ENCODE measurements at places on chromosomes 6 and 20.

DNA sequence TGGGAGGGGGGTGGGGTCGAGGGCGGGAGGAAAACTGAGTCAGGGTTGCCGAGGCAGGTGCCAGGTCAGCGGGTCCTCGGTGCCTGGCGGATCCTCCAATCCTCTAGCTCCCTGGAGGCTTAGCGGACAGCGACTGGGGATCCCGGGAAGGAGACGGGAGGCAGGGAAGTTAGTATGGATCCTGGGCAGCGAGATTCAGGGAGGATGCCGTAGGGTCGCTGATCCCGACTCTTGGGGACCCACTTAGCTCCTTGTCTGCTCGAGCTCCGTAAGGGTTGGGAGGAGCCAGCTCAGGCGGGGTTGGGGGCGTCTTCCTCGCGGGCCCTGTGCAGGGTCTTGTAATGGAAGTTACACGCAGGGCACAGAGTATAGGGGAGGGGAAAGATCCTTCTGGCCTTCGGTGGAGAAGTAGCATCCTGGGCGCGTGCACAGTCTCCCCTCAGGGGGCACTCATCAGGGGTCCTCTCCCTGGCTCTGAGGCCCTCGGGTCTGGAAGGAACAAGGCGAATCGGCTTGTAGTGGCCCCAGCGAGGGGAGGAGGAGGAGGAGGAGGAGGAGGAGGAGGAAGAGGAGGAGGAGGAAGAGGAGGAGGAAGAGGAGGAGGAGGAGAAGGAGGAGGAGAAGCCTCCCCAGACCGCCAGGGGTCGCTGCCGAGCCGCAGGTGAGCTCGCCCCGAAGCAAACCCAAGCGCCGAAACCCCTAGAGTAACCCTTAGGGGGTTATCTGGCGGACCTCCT is 6.4 kb upstream of the SLC12A5 start:
- DNase-seq = peak; percentile 69

DNA sequence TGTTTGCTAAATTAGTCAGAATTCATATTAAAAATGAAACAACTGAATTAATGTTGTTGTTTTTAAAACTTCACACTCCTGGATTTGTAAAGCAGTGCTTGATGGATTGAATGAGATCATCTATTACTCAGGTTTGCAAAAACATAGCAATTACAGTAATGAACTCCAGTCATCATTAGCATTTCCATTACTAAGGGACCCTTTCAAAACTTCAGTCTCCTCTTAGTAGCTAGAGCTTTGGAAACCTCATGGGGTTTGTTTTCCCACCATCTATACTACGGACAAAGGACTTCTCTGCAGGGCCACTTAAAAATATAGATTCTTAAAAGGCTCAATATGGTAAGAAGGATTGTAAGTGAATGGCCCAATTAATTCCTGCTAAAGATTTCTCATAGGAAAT is 209.9 kb upstream of the PRND start:
- no peak for DNase-seq

- peak; percentile 27 for DNase-seq
Measured at GRCh38 chr20:39025883-39026282, 63.7 kb downstream of the DHX35 start.

- peak; percentile 36 for DNase-seq
Measured at GRCh38 chr6:129695373-129696027, 14.5 kb downstream of the ARHGAP18 start.

DNA sequence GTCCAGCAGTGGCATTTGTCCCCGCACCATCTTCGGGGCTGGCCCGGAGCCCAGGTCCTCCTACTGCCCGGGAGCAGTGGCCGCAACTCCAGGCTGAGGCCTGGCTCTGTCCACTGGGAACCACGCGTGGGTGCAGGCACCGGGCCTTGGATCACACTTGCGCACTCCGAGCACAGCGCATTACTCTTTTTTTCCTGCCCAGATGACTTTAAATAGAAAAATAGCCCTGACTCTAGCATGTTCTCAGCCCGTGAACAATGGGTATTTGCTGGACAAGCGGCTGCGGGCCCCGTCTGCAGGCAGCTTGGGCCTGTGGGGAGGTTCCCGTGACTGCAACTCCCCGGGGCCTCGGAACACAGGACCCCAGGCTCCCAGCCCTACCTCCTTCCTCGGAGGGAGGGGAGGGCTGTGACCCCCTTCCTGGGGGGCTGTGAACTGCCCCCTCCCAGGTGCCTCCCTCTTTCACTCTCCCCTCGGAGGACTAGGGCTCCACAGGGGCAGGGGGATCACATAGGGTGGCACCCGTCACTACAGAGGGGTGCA is 162.2 kb downstream of the TBXT start:
- no peak for DNase-seq

All from CD4-positive, alpha-beta T cell treated with Interleukin-15 for 4 hours (primary cell).